ENCODE measurements at places on chromosomes 16 and 17.

- no peak for DNase-seq
Measured at GRCh38 chr17:79984877-79985276, 50.8 kb downstream of the TBC1D16 start.

DNA sequence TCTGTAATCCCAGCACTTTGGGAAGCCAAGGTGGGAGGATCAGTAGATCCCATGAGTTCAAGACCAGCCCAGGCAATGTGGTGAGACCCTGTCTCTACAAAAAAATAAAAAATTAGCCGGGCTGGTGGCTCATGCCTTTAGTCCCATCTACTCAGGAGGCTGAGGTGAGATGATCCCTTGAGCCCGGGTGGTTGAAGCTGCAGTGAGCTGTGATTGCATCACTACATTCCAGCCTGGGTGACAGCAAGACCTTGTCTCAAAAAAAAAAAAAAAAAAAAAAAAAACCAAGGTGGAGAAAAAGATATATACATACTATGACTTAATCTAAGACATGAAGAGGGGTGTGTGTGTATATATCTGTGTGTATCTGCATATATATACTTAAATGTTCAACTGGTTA, 26.7 kb downstream of the BBS2 start:
- no peak for DNase-seq

DNA sequence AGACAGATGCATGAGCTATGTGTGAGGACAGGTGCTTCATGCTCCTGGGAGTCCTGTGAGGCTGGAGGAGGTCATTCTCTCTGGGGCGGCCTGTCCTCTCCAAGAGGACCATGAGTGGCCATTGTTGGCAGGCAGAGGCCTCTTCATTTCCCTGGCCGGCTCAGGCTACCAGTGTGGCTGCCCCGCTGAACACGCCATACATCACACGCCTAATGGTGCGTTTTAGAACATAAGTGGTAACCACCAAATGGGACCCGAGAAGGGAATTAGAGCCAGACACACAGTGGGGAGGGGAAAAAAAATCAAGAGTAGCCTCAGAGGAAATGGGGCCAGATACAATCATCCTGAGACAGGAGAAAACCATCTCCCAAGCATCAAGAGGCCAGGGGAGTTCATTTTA, 140.0 kb downstream of the SPACA3 start:
- DNase-seq: no peak

- no peak for DNase-seq
Measured at GRCh38 chr16:17850581-17851250, 380.0 kb upstream of the XYLT1 start.

GRCh38 chr17:81306491-81306890, 11.4 kb upstream of the SLC38A10 start:
- DNase-seq: no peak

GRCh38 chr17:55426851-55427586, 5.4 kb upstream of the MMD start:
- DNase-seq: no peak

DNA sequence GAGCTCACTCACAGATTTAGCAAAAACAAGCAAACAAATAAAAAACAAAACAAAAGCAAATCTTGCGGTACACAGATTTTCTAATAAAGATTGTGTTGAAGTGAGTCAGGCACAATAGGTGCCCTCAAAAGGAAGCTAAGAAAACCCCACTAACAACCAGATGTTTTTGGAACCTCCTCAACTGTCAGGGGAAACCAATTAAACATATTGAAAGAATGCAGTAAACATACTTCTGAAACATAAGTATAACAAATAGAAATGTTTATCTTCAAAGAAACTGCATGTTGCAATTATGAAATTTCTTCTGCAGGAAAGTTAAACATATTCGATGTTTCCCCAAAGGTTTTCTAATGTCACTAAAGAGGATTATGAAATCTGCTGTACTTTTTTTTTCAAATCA, 110.5 kb upstream of the CORO6 start:
- no peak for DNase-seq

- DNase-seq: no peak
Measured at GRCh38 chr17:28141313-28141712, 98.8 kb downstream of the NLK start.

DNA sequence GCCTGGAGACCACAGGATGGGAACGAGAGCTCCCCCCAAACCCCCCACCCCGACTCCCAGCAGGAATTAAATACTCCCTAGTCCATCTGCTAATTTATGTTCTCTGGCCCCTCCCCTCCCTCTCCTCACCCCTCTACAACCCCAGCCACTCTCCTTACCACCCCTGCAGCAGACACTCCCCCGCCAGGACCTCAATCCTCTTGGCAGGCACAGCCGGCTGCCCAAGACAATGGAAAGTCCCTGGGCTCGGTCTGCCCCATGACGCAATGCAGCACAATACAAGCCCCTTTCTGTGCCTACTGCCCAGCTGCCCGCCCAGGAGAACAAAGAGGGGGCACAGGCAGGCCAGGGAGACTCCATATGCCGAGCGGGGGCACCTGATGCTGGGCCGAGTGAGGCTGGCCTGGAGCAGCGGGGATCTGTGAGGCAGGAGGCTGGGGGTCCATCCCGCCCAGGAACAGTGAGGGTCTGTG, 30.3 kb upstream of the CDC42EP4 start:
- no peak for DNase-seq

- DNase-seq: no peak
Measured at GRCh38 chr16:70453892-70454221, 538 bp upstream of the FCSK start.
